ENCODE measurements at places on chromosomes 12 and 14. TPM values are rescaled to one million over a fixed set of nuclear protein-coding genes. Genes with fewer than 3 reads are reported as not detected.

GRCh38 chr14:23443411-23443812 is 8.0 kb upstream of the MYH7 start:
- DNase-seq = no peak

DNA sequence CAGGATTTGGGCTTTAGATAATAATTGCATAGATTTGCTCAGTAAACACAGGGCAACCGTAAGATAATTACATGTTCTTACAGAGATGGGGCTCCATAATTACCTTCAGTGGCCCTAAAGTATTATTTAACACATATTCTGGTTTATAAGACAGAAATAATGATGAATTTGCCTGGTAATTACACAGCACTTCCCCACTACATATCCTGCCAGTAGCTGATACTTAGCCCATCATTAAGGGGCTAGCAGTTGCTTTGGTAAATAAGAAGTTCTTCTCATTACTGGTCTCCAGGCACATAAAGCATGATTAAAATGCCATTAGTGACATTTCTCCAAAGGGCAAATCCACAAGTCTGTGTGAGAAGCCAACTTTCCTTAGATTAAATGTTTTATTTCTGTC is 158.7 kb downstream of the NUAK1 start:
- DNase-seq = no peak

- DNase-seq = no peak
These were observed 56.7 kb downstream of the TTC7B start for GRCh38 chr14:90759370-90760077.

The BEST3 gene
- not detected for total RNA-seq

- DNase-seq = peak; percentile 87
These were observed 245.9 kb downstream of the ADAMTS20 start for GRCh38 chr12:43306066-43306465.

The WDR20 gene
- 13.4 TPM for total RNA-seq

The C14orf39 gene
- not detected for total RNA-seq

All from fibroblast of lung (primary cell).